ENCODE measurements at places on chromosomes 3 and 15.

DNA sequence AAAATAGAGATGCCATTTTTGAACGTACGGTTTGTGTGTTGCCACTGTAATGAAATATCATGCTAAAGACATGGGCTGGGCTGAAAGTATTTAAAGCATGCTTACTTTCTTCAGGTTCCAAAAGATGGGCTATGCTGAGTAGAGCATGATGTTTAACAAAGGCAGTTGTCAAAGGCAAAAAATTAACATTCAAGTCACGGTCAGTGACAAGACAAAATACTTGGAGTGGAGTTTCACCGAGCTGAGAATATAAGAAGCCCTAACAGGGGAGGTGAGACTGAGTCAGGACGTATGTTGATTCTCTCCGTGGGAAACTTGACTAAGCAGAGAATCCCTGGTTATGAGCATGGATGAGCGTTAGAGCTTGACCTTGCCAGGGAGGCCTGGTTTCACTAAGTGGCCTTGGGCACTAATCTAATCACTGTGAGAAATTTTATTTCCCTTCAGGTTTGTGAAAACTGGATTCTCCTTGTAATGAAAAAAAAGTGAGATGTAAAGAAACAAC is 218.2 kb upstream of the ADAMTS9 start:
- DNase-seq: no peak

- no peak for DNase-seq
These were observed 39.4 kb downstream of the DNAH1 start for GRCh38 chr3:52355526-52355925.

DNA sequence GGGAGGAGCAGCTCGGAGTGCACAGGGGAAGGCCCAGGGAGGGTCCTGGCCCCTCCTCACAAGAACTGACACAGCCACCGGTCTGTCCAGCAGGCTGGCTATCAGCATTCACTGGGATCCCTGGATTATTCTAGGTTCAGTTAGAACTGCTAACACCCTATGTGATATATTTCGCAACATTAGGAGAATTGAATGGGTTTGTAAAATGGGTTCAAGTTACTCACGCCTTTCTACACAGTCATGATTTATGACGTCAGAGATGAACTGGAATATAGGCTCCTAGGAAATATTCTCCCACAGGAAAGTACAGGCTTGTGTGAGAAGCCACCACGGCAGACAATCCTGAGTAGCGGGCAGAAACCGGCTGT is 969 bp upstream of the BSN start:
- DNase-seq: no peak

GRCh38 chr3:30835667-30836066 is 58.8 kb downstream of the GADL1 start:
- DNase-seq: no peak

- DNase-seq: peak; percentile 91
These were observed at the start of gene CCDC32 for GRCh38 chr15:40564591-40565332. TSS of gene CCDC32 (minus strand) at chr15:40565042. CDS start at chr15:40563015, 2,027 bp downstream.

DNA sequence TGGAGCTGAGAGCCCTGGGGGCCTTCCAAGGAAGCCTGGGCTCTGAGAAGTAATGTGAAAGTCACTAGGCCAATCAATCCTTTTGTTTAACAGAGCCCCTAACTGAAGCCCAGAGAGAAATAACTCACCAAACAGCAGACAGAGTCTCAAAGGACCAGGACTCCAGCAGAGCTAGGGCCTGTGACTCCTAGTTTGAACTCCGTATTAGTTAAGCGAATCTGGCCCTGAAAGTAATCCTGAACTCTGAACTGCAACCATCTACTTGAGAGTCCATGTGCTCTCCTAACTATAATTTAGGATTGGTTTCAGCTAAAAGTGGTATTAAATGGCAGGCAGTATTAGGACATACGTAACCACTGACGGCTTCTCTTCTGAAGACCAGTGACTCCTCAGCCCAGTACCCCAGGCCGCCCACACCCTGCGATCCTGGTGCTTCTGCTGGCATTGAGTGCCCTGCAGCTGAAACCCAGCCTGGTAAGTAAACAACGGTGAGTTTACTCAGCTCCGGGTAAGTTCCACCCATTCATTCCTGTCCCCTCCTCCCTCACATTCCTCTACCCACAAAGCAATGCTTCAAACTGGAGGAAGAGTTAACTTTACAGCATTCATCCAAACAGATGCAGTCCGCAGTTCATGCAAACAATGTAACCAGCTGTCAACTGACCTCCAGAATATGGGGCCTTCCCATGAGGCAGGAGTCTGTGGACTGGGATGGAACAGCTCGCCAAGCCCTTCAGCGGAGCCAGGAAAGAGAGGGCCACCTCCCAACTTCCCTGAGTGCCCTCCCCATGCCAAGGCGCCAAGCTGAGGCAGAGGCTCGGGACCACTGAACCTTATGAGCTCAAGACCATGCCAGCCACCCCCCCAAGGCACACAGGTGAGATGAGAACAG is 7.3 kb downstream of the MYO5C start:
- no peak for DNase-seq

GRCh38 chr3:46065750-46066256 is 38.5 kb upstream of the XCR1 start:
- DNase-seq: no peak

- DNase-seq: no peak
These were observed 97.8 kb downstream of the GTPBP8 start for GRCh38 chr3:113088616-113089015.

- no peak for DNase-seq
These were observed at the start of gene LTK for GRCh38 chr15:41513506-41514227. TSS of gene LTK (minus strand) at chr15:41513827. CDS start at chr15:41513709, 118 bp downstream.
